ENCODE measurements at places on chromosomes 12 and 14.

- DNase-seq, result no peak
Measured at GRCh38 chr12:112750971-112751370, 40.6 kb upstream of the RPH3A start.

DNA sequence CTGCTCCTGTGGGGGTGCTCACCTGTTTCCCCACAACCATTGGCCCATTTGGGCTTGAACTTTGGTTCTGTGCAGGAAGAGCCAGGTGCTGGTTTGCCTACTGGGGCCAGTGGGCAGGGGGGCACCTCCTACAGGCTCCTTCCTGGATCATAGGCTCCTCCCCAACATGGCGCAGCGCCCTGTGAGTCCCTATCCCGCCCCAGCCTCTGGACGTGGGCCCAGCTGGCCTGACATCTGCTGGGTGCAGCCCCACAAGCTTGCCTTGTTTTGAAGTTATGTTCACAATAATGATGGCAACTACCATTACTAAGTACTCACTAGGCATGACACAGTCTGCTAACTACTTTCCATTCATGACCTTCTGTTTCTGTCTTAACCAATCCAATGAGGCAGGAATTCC lies 147.8 kb downstream of the RBM19 start:
- DNase-seq, result no peak

GRCh38 chr12:27012982-27013255 lies 1.3 kb downstream of the TM7SF3 start:
- no peak for DNase-seq

GRCh38 chr12:21528953-21529352 lies 2.9 kb downstream of the SPX start:
- no peak for DNase-seq

- DNase-seq, result no peak
Measured at GRCh38 chr12:56160193-56160763, 2.1 kb downstream of the MYL6 start.

- no peak for DNase-seq
Measured at GRCh38 chr12:104538891-104539462, 82.2 kb downstream of the CHST11 start.

DNA sequence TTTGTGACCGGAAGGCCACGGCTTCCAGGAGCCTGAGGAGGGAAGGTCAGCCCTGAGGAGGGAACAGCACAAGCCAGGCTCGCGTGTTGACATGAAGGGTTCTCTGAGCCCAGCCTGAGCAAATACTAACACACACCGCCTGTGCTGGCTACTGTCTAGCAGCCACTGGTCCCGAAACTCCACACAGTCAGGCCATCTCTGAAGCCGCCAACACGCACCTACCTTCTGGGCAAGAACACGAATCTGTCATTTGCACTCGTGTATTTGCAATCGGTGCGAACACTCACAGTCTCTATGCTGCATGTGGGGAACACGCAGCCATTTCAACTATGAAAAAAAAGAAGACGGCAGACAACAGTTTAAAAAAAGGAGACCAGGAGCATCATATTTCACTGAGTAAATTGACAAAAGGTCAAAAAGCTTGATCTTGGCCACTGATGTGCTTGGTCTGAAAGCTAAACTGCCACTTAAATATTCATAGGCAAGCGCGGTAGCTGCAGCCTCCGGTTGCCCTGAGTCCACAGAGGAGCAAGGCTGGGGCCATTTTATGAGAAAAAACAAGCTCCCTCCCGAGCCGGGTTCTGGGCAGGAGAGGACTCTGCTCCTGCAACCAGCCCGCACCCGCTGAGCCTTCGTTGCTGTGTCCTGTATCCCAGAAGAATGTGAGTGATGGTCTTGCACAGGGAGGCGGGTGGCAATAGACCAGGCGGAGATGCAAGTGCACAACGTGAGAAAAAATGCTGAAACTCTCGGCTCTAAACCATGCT lies 57.8 kb downstream of the RIMBP2 start:
- no peak for DNase-seq

Measured in GM04503 (cell line).